Renal pelvis (tissue), 12 donors: ENCODE measurements at places on chromosomes 2 and 18. TPM values are rescaled to one million over a fixed set of nuclear protein-coding genes. Genes with fewer than 3 reads are reported as not detected.

GRCh38 chr18:53101536-53102105 lies 761.6 kb downstream of the DCC start:
- DNase-seq: no peak

DNA sequence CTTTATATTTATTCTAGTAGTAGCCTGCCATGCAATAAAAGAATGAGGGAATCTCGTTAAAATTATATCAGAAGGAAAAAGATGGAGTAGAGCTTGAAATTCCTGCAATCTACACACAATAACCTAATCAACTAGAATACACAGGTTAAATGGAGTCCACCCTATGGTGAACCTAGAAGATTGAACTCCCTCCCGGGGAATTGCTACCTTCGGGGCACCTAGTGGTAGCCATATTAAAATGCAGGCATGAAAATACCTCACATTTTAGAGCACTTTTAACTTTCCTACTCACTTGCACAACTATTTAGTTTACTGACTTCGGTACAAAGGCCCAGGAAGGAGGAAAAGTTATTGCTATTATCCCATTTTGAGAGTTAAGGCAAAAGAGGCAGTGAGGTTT lies 174.5 kb downstream of the SS18 start:
- DNase-seq: no peak

DNA sequence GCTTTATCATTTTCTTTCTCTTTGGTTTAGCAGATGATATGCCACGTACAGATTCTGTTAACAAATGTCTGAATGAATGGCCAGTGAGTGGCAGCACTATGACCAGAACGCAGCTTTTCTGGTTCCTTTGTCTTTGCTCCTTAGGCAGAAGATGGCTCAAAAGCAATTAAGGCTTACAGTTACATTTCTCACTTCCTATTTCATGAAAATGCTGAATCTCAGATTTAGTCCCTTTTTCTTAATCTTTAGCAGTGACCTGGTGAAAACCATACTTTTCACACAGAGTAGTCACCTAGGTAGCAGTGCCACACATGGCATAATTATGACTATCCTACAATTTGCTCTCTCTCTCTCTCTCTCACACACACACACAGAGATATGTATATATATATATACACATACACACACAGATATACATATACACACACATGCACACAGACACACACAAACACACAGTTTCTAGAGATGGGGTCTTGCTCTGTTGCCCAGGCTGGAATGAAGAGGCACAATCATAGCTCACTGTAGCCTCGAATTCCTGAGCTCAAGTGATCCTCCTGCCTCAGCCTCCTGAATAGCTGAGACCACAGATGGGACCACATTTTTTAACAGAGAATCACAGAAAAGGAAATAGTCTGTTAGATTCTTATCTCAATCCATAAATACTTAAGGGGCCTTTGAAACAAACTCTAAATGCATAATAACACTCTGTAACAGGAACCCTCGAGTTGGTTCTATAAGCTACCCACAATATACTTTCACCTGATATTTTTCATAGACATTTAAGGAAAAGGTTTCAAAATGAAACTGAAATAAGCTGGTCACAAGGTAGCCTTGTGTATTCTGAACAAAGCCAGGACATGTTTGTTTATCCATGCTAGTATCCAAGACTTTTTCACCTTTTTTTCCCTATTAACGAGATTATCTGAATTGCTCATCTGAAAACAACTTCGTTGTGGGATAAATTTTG lies 11.6 kb downstream of the PDE6D start:
- no peak for DNase-seq

DNA sequence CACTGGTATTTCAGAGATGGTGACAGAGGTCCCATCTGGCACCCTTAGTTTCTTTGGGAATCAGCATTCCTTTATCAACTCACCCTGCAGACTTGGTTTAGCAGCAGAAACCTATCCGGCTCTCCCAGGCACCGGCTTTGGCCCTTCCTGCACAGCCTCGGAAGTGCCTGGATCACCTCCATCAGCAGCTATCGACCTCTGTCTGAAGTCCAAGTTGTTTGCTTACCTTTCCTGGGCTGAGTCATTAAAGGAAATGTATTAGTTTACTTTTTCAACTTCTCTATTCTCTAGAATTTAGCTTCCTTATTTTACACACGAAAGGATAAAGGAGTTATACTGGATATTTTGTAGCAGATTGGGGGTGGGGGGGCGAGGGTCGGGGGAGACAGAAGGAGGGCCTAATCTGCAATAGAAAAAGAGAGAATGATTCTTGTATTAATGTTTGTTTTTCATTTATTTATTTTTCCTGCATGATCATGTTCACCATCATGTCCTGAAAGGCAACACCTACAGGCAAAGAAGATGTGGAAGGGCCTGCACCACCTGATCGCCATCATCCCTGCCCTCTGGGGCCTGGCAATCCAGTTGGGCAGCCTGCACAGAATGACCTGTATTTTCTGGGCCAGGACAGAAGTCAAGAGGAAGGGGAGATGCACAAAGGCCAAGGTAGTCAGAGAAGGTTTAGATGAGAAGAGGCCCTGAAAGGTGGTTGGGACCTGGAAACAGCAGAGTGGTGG lies 22.1 kb upstream of the MAT2A start:
- no peak for DNase-seq

DNA sequence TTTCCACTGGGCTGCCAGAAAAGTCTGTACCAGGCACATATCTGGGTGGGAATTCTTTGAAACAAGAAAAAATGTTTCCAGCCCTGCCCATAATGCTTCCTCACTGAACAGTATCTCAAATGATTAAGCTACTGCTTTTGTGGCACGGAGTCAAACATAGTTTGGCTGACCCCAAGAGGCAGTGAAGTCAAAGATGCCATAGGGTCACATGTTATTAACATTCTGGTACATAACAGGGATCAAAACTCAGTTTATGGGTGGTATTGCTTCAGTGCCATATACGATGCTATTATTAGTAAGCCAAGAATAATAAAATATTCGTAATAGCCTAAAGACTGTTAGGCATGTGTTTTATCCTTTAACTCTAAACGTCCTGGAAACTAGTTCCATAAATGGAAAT lies 112.4 kb downstream of the FEZ2 start:
- DNase-seq: no peak

DNA sequence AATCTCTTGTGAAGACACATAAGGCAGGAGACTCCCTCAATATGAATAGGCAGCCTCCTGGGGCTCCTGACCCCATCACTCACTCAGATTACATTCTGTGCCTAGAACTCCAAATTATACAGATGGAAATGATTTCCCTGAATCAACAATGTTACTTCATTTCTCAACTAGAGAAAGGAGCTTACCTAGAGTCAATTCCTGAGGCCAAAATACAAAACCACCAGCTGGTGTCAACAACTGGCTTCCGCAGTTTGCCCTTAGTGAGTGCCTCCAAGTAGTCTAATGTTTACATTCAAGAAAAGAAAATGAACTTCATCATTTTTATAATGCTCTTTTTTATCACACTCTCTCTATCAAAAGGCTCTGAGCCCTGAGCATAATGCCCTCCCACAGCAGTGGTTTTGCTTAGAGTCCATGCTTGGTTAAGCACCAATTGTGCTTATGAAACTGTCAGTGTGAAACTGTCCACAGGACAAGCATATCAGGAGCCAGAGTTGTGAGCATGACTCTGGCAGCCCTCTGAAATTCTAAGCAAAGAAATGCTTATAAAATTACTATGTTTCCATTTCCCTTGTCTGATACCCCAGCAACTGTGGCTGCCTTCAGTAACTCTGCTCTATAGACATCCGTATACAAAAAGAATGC lies 305.7 kb upstream of the PKDCC start:
- DNase-seq: no peak

DNA sequence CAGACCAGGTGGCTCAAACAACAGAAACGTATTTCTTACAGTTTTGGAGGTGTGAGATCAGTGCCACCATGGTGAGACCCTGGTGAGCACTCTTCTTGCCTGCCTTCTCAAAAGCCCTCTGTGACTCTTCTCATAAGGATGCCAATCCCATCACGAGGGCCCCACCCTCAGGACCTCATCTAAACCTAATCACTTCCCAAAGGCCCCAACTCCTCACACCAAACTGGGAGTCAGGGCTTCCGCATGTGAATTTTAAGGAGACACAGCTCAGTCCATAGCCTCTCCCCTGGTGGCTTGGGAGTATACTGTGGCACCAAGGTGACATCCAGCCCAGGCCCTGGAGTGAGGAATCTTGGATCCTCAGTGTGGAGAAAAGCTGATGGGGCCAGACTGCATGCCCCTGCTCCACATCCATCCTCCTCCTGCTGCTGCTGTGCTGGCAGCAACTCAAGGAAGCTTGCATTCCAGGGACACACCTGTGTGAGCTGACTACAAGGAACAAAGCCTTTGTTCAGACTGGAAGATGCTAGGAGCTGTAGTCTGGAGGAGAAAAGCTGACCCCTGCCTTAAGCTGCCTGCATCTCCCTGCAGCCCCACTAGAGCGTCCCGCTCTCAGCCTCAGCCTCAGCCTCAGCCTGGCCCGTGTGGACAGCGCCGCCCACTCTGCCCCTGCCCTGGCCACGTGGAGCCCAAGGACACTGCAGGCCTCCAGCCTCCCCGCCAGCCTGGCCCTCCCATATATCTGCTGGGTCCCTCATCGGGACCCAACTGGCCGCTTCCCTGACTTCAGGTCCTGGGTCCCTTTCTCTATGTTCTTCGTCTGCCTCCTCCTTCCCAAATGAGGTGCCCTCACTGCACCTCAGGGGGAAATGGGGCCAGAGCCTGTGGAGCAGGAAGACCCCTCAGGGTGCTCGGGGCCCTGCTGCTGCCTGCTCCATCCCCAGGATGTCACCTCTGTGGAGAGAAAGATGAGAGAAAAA lies 87.8 kb upstream of the RAB6C start:
- DNase-seq: no peak

DNA sequence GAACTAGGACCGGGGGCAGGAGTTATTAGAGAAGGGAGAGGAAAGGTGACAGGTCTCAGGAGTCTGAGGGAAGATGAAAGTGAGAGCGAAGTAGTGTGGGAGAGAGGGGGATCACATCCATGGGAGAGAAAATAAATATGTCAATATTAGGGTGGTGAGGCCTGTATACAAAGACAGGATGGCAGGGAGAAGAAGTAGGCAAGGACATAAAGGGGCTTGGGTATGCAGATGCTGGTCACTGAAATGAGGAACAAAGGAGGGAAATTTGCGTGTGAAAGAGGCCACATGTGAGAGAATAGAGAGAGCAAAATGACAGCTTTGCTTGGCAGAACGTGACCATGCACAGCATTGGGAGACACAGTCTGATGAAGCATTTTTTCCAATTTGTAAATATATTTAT lies 13.6 kb downstream of the METAP1D start:
- no peak for DNase-seq

GRCh38 chr2:39679805-39680204 lies 14.1 kb downstream of the TMEM178A start:
- DNase-seq: no peak

DNA sequence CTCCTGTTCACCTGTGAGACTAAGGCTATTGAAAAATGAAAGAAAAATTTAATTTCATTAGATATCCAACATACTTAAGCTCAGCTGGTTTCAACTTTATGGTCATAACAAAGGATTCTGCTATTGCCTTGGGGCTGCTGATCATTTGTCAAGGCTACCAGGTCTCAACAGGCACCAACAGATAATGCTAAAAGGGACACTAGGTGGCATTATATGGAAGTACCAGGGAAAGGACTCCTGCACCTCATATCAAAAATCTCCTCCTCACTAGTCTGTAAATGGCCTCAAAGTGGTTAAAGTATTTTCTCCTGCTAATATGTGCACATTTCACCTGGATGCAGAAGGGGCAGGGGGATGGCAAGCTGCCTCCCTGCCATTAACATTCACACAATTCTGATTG lies 167.9 kb upstream of the REG3A start:
- DNase-seq: no peak

DNA sequence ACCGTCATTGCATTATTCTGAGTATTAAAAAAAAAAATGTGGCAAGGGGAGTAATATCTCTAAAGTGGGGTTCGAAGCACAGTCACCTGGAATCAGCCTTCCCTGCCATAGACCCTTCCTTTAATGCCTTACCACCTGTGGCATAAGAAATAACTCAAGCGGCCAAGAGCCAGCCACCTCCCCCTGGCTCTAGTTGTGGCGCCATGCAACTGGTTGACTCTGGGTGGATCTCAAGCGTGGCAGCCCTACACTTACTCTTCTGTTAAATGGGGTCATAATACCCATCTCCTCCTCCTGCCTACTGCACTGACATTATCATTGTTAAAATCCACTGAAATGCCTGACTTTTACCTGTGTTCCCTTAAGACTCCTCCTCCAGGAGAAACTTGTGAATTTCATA lies 175.8 kb downstream of the SMAD7 start:
- no peak for DNase-seq

- DNase-seq: no peak
Observed at GRCh38 chr18:77851802-77852201, 602.2 kb downstream of the GALR1 start.

DNA sequence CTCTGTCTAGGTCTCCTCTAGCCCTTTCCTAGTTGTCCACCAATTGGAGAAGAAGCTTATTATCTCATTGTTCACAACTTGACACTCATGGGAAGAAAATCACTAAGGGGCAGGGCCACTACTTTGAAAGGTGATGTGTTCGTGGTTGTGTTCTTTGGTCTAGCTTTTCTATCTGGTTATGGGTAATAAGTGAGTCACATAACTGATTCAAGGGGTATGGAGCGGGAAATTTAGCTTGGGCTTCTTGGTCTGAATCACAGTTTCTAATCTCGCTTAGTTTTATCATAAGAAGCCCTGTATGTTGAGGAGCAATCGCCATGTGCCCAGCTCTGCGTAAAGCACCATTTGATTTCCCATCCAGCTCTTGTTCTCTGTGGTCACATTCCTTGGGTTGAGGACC lies 18.7 kb upstream of the DYTN start:
- no peak for DNase-seq

DNA sequence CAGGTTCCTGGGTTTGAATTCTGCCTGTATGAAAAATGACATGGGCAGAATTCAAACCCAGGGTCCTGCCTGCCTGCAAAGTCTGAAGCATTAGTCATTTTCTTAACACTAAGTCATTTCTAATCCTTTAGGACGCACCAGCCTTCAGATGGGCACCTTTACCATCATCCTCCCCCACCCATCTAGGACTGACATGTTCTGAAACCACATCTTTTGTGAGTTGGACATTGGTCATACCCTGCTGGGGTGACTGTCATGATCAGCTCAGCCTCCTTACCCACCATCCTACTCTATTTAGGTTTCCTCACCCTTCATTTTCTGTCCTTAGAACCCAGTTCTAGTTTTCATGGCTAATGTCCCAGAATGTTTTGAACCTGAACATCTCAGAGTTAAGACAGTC lies 104.9 kb downstream of the TRIB2 start:
- no peak for DNase-seq

DNA sequence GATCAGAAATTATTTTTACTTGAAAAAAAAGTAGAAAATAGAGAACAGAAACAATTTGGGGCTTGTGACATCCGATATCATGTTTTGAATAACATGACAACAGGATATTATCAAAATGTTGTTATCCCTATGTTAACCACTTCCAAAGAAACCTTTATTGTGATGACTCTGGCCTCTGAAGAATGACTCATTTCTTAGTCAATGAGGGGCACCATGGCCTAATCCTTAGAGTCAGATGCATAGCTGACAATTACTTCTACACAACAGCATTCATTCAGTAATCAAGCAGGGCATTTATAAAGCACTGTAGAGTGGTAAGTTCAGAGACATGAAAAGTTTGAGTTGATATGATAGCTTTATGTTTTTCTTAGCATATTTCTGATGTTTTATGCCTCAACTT lies 703.0 kb downstream of the RNF144A start:
- DNase-seq: no peak

TTL gene
- 35.2 TPM for polyA plus RNA-seq

HOXD4 gene
- 67.5 TPM for polyA plus RNA-seq

ARHGAP25 gene
- polyA plus RNA-seq: 5.1 TPM

GAL3ST2 gene
- 0.43 TPM for polyA plus RNA-seq

RESP18 gene
- not detected for polyA plus RNA-seq

SPP2 gene
- not detected for polyA plus RNA-seq

FBXO11 gene
- polyA plus RNA-seq: 81.1 TPM
